ENCODE measurements at places on chromosomes 7 and 10. TPM values are rescaled to one million over a fixed set of nuclear protein-coding genes. Genes with fewer than 3 reads are reported as not detected.

DPP6 gene
- 0.20 TPM for total RNA-seq

TMEM225B gene
- total RNA-seq = 0.24 TPM

GJD4 gene
- 0.17 TPM for total RNA-seq

PSAP gene
- 686 TPM for total RNA-seq

ABCB4 gene
- total RNA-seq = 1.2 TPM

CLDN15 gene
- total RNA-seq = 11.4 TPM

ARHGEF5 gene
- total RNA-seq = 24.2 TPM

TEX36 gene
- not detected for total RNA-seq

GPR37 gene
- 8.8 TPM for total RNA-seq

ELN gene
- total RNA-seq = 58.1 TPM

SHH gene
- 21.2 TPM for total RNA-seq

WASHC2A gene
- 31.9 TPM for total RNA-seq

CCL24 gene
- not detected for total RNA-seq

ANKRD30A gene
- total RNA-seq = not detected

SH2B2 gene
- 3.8 TPM for total RNA-seq

MUC12 gene
- 8.5 TPM for total RNA-seq

TMEM130 gene
- 0.90 TPM for total RNA-seq

LEP gene
- not detected for total RNA-seq

C10orf62 gene
- 0.23 TPM for total RNA-seq

TLX1 gene
- total RNA-seq = 0.24 TPM

POM121C gene
- total RNA-seq = 10.3 TPM

RADIL gene
- 0.64 TPM for total RNA-seq

TCF7L2 gene
- total RNA-seq = 14.8 TPM

SLC4A2 gene
- total RNA-seq = 188 TPM

HOXA13 gene
- 13.0 TPM for total RNA-seq

GLRX3 gene
- 86.5 TPM for total RNA-seq

INPP5F gene
- 44.4 TPM for total RNA-seq

COG5 gene
- 53.5 TPM for total RNA-seq

HIBADH gene
- 64.9 TPM for total RNA-seq

ZNF32 gene
- 57.9 TPM for total RNA-seq

PTN gene
- total RNA-seq = 63.5 TPM

ALDH18A1 gene
- 136 TPM for total RNA-seq

CNTNAP2 gene
- total RNA-seq = 14.7 TPM

ASZ1 gene
- total RNA-seq = not detected

CCZ1B gene
- total RNA-seq = 25.0 TPM

VENTX gene
- total RNA-seq = not detected

HOXA2 gene
- 0.36 TPM for total RNA-seq

FAM241B gene
- 3.7 TPM for total RNA-seq

CNPY1 gene
- total RNA-seq = not detected

MSMB gene
- total RNA-seq = 2.2 TPM

GPNMB gene
- 32.1 TPM for total RNA-seq

HOGA1 gene
- 5.8 TPM for total RNA-seq

NOC3L gene
- 18.8 TPM for total RNA-seq

ZYX gene
- total RNA-seq = 31.8 TPM

ENO4 gene
- total RNA-seq = 0.43 TPM

MAPK8 gene
- total RNA-seq = 81.3 TPM

TMEM236 gene
- 1.4 TPM for total RNA-seq

CHN2 gene
- total RNA-seq = 20.7 TPM

SEPTIN7 gene
- 347 TPM for total RNA-seq

FAM20C gene
- total RNA-seq = 42.5 TPM

CPA4 gene
- 2.1 TPM for total RNA-seq

SYCE1 gene
- total RNA-seq = not detected

SPDYE1 gene
- not detected for total RNA-seq

PTF1A gene
- not detected for total RNA-seq

PRKG1 gene
- total RNA-seq = 8.1 TPM

SLIT1 gene
- 0.47 TPM for total RNA-seq

COL17A1 gene
- total RNA-seq = 7.5 TPM

Measured in hepatocyte (in vitro differentiated cells).